Left lung (tissue), 14 donors: ENCODE measurements at places on chromosomes 6 and 20. TPM values are rescaled to one million over a fixed set of nuclear protein-coding genes. Genes with fewer than 3 reads are reported as not detected.

DNA sequence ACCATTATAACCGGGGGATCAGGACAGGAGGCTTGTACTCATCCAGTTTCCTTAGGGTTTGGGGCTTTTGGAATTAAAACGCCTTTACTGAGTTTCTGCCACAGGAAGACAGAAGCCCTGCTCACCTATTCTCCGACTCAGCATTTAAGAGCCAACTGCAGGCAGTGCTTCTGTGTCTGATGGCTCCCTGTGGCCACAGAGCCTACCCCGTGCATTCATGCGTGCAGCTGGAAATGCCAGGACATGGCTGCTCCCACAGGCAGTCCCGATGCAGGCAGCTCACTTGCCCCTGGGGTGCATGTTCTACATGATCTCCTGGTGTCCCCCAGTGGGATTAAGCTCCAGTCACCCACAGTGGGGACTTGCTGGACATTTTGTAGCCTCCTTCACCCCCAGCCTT lies 22.2 kb downstream of the ZNF831 start:
- DNase-seq: no peak

- no peak for DNase-seq
These were observed 21.7 kb downstream of the TGM6 start for GRCh38 chr20:2402271-2402980.

- DNase-seq: no peak
These were observed 13.5 kb downstream of the ARG1 start for GRCh38 chr6:131586543-131586942.

DNA sequence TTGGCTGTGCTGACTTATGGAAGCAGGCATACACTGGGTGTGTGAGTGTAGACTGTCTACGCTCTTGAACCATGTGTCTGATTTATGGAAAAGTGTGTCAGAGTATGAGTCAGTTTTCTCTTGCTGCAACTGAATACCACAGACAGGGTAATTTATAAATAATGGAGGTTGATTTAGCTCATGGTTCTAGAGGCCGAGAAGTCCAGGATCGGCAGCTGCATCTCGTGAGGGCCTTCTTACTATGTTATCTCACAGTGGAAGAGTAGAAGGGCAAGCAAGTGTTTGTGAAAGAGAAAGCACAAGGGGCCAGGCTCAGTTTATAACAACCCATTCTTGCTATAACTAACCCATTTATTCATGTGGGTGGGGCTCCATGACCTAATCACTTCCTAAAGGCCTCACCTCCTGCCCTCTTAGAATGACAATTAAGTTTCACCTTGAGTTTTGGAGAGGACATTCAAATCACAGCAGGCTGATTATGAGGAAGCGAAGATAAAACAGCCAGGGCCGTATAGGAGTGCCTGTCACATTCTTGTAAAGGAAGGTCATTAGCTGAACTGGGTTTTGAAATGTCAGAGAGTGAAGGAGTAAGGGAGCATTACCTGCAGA lies 6.7 kb downstream of the GPR31 start:
- DNase-seq: no peak

DNA sequence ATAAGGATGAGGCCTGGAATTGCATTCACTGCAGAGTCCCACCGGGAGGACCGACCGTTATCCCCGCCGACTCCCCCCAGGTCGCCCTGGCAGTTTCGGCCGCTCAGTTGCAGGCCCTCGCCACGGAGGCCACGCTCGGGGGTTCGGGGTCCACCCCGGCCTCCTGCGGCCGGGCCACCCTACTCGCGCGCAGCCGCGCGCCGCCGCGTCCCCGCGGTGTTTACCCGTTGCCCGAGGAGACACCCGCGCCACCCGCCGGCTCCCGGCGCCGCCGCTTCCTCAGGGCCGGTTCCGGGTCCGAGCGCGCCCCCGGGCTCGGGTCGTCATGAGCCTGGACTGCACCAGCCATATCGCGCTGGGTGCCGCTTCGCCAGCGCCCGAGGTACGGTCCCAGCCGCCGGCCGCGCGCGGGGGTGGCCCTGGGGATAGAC lies at the start of gene CCDC170:
Gene CCDC170, plus strand, starts transcription at position 214 of the 431 bp plus-strand sequence. Its CDS starts 112 bp downstream, at position 326.
- DNase-seq: peak; percentile 76

- DNase-seq: no peak
These were observed 117.3 kb downstream of the BCKDHB start for GRCh38 chr6:80223743-80224212.

The TSPYL1 gene
- polyA plus RNA-seq: 89.2 TPM

The PTPRT gene
- polyA plus RNA-seq: 0.59 TPM

The LY6G6C gene
- polyA plus RNA-seq: 0.75 TPM
